ENCODE measurements at places on chromosomes 3 and 15.

- no peaks in the 10 kb centered on the region for H3K4me1 ChIP-seq
- DNase-seq, result no peak
- H3K4me3 ChIP-seq, result no peak overlapping the region
These were observed 372.6 kb downstream of the NR2F2 start for GRCh38 chr15:96703091-96703490.

DNA sequence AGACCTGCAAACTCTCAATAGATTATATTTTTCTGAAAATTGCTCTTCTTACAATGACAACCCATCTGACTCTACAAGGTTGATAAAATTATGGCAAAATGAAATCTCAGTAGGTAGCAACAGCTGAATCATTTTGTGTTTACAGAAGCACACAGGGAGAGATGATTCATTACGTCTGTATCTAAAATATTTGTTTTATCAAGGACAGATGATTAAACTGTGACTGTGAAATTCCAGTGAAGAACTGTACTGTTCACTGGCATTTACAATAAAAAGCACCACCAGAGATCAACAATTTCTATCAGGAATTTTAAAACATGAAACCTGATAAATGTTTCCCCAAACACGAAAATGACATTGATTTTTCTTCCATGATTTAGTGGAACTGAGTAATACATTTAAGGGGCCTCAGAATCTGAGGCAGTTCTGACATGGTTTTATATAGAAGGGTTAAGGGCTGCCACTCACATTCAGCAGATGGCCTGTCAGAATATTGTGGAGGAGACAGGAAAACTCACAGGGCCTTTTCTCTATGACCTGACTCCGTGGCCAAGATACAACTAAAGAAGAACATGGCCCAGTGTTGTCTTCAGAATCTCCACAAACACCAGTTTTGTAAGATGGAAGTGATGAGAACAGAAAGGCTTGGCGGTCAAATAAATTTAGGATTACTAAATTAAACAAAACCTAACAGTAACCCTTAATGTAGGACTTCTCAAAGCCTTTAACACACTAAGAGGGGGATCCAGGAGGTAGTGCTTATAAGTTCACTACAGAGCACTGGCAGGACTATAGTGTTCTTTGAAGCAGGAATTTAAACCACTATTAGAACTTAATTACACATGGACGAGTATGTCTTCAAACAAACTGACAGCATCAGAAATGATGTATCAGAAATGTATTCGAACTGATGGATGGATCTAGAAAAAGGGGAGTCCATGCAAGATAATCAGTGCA lies 25.9 kb downstream of the RAD18 start:
- no peaks in the 10 kb centered on the region for H3K4me1 ChIP-seq
- no peak overlapping the region for H3K4me3 ChIP-seq
- peaks cover 28% of the 10 kb centered on the region for H3K36me3 ChIP-seq
- H3K27ac ChIP-seq, result no peak overlapping the region

DNA sequence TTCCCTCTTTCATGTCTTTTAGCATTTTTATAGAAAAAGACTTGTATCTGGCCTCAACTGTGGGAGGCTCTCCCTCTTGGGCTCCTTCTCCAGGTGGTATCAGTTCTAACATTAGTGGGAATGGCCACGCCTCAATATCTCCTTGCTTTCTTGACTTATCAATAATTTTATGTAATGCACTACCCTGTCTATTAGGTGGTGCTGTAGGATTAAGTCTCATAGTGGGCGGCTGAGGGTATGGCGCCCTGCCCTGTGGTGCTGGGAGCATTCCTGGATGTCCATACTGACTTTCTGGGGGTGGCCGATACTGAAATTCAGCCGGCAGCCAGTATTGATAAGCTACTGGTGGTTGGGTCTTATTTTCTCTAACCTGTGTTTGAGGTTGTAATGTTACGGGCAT lies 8.7 kb upstream of the RPUSD3 start:
- H3K27me3 ChIP-seq, result no peaks in the 10 kb centered on the region
- no peak for DNase-seq
- H3K36me3 ChIP-seq, result no peaks in the 10 kb centered on the region

DNA sequence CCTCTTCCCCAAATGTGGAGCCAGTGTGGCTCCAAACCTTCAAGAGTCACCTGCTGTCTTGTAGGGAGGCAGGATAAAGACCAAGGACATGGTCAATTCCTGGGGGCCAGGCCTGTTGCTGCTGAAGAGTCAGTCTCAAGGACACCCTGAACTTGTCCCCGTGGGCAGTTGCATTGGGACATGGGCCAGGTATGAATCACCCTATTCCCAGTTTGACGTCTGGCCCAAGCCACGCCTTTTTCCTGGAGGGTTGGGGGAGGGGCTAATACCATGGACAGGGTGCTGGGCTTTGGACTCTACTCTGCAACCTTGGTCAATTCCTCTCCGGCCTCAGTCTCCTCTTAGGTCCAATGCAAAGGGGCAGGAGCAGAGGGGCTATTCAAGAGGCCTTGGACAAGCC lies 10.4 kb downstream of the ATP2B2 start:
- no peak overlapping the region for H3K4me3 ChIP-seq
- no peak overlapping the region for H3K27ac ChIP-seq
- DNase-seq, result no peak
- H3K27me3 ChIP-seq, result no peaks in the 10 kb centered on the region
- no peaks in the 10 kb centered on the region for H3K4me1 ChIP-seq
- no peaks in the 10 kb centered on the region for H3K36me3 ChIP-seq

- DNase-seq, result peak; percentile 28
- H3K27ac ChIP-seq, result no peak overlapping the region
- H3K27me3 ChIP-seq, result no peaks in the 10 kb centered on the region
- H3K4me1 ChIP-seq, result peaks cover 4% of the 10 kb centered on the region
- no peak overlapping the region for H3K4me3 ChIP-seq
These were observed 103.0 kb upstream of the VEPH1 start for GRCh38 chr3:157606011-157606851.

- no peak overlapping the region for H3K4me3 ChIP-seq
- H3K4me1 ChIP-seq, result no peaks in the 10 kb centered on the region
- no peaks in the 10 kb centered on the region for H3K27me3 ChIP-seq
- H3K36me3 ChIP-seq, result no peaks in the 10 kb centered on the region
- no peak overlapping the region for H3K27ac ChIP-seq
- no peak for DNase-seq
These were observed 165.1 kb downstream of the PPM1L start for GRCh38 chr3:160921020-160921635.

GRCh38 chr15:68223171-68223570 lies 6.4 kb downstream of the CLN6 start:
- H3K4me3 ChIP-seq, result no peak overlapping the region
- peaks cover 7% of the 10 kb centered on the region for H3K36me3 ChIP-seq
- H3K27ac ChIP-seq, result no peak overlapping the region
- no peak for DNase-seq

DNA sequence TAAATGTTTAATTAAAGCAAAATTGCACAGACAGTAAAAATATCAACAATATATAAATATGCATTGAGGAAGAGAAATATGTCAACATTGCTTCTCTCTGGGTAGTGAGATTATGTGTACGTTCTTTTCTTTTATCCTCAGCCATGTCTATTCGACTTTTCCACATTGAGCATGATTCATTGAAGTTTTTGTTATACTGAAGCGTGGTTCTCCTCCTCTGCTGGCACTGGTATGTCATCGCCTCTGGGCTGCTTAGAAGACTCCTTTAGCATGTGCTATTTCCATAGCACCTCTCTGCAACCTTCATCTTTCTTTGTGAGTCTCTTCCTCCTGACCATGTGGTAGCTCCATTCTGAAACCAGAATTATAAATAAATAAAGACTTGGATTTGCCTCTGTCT lies 65.8 kb upstream of the AKAP13 start:
- no peak overlapping the region for H3K4me3 ChIP-seq
- no peaks in the 10 kb centered on the region for H3K27me3 ChIP-seq
- DNase-seq, result no peak
- H3K27ac ChIP-seq, result no peak overlapping the region
- peaks cover 37% of the 10 kb centered on the region for H3K4me1 ChIP-seq

GRCh38 chr3:10332481-10333348 lies 11.8 kb upstream of the SEC13 start:
- H3K36me3 ChIP-seq, result no peaks in the 10 kb centered on the region
- no peak overlapping the region for H3K4me3 ChIP-seq
- peaks cover 11% of the 10 kb centered on the region for H3K27me3 ChIP-seq
- no peak overlapping the region for H3K27ac ChIP-seq

All from CD4-positive, alpha-beta T cell (primary cell).